ENCODE measurements at places on chromosomes 3 and 15.
A peak's percentile ranks its signal among the peaks of the same experiment; 100 is the strongest.

GRCh38 chr15:88497109-88497765 lies 29.7 kb downstream of the MRPS11 start:
- DNase-seq = no peak

- no peak for DNase-seq
Observed at GRCh38 chr3:24641628-24642027, 147.0 kb upstream of the THRB start.

DNA sequence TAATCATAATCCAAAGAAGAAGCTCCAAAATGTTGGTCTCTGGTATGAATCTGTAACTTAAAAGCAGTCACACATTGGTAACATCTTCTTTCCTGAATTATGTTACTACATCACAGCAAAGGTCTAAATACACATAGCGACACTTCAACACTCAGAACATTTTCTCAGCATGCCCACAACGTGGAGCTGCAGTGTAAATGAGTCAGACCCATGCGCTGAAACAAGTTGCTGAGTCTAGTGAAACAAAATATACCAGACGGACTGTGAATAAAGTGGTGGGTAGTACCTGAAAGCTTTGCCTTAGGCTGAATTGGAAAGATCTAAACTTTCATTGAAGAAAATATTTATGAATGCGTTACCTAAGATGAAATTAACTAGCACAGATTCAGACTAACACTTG lies 33.2 kb upstream of the GOLGA8B start:
- no peak for DNase-seq

GRCh38 chr15:43762824-43763223 lies 13.9 kb downstream of the ELL3 start:
- DNase-seq = no peak

DNA sequence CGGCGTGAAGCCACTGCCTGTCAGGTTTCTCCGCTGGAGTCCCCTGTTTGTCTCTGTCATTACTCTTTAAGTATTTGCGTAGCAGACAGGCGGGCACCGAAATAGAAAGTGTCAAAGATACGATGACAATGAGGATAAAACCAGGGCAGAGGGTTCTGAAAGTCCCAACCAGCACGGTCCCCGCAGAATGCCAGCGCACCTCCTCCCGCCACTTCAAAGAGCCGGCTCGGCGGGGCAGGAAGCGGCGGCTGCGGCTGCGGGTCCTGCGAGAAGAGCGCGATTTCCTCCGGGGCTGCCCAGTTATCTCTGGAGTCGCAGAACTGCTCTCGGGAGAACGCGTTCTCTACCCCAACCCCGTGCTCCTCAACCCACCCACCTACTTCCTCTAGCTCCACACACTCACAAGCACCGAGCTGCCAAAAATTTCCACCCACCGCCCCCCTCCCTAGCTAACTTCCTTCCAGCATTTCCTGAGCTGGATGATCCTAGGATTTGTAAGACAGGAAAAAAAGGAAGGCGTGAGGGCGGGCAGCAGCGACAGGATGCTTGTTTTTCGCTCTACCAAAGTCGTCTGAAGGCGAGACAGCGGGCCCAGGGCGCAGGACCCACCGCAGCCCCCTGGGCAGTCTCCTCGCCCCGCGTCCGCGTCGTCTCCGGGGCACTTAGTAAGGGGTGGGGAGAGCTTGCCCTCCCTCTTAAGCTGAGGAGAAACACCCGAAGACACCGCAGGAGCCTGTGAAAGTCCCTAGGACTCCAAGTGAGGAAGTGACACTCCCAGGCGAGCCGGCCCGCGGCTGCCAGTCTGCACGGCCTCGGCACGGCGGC lies at the start of gene ARHGAP31:
Gene ARHGAP31, plus strand, starts transcription at position 513 of the 825 bp plus-strand sequence. CDS start 522 bp downstream, outside the sequence.
- DNase-seq = peak; percentile 78
